NCI-H1048 (cell line): ENCODE measurements at places on chromosomes 13 and 19.

- DNase-seq = no peak
Observed at GRCh38 chr19:4717191-4717965, 6.3 kb downstream of the DPP9 start.

GRCh38 chr13:108087810-108088209 lies 127.5 kb downstream of the LIG4 start:
- DNase-seq = no peak

GRCh38 chr19:53010494-53010893 lies 3.2 kb upstream of the ERVV-1 start:
- no peak for DNase-seq

DNA sequence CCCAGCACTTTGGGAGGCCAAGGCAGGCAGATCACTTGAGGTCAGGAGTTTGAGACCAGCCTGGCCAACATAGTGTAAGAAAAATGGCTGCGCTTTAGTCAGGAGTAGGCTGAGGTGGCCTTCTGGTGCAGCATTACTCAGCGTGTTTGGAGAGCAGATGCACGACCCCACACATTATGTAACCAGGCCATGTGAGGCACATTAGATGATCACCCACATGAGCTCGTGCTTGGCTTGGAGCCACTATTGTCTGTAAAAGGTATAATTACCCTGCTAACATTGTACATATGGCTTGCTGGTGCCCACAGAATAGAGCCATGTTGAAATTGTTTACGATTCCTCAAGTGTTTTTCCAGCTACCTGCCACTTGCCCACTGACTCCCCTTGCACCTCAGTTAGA lies 24.0 kb upstream of the SCEL start:
- no peak for DNase-seq

- no peak for DNase-seq
Observed at GRCh38 chr13:97043302-97043701, 49.0 kb upstream of the OXGR1 start.

DNA sequence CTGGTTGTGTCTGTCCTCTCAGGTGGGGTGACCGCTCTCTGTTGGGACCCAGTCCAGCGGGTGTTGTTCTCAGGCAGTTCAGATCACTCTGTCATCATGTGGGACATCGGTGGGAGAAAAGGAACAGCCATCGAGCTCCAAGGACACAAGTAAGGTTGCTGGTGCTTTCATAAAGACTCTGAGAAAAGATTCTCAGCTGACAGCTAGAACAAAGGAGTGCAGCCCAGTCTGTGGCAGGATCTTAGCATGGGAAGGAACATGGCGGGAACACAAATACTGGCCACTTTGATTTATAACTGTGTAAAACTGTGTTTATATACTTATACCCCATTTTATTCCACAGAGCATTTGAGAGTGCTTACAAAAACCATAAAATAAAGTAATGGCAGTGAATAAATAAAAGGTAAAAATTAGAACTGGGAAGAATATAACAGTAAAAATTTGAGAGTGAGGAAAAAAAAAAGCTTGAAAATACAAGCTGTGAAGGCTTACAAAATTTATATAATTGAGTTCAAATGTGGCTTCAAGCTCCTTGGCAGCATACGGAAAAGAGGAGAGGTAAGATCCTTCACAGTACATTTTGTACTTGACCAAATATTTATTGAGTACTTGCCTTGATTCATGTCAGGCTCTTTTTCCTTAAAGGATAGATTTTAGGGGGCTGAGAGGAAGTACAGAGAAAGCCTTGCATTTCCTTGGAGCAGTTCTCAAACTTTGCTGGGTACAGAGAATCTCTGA lies 64.8 kb downstream of the DHRS12 start:
- no peak for DNase-seq

GRCh38 chr13:114012141-114012540 lies 38.3 kb upstream of the C13orf46 start:
- no peak for DNase-seq

- no peak for DNase-seq
Observed at GRCh38 chr19:32671883-32672593, 2.9 kb downstream of the ANKRD27 start.

DNA sequence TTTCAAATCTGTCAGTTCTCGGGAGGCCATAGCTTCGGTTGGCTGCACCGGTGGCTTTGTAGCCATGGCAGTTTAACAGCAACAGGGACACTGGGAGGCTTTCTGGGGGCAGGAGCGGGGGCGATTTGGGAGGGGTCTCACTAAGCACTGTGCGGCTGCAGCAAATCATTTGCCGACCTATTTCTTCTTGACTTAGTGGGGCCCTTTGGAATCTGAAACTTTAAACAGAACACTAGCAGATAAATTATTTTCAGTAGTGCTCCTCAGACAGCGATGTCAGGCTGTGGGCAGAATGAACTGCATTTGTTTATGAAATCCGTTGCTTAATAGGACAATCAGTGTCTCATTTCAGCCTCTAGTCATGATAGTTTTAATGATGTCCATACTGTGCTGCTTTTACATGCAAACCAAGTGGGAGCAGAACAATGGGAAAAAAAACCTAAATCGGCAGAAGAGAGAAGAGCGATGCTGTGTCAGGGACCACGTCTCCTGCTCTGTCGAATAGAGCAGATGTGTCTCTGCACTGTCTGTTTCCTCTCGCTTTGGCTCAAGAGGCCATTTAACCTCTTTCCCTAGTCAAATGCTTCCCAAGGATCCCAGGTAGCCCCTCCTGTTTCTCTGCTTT lies 211.9 kb downstream of the OLFM4 start:
- DNase-seq = no peak

- no peak for DNase-seq
Observed at GRCh38 chr13:27638521-27638920, 16.8 kb downstream of the POLR1D start.

GRCh38 chr19:29001597-29002245 lies 211.2 kb downstream of the UQCRFS1 start:
- no peak for DNase-seq

- no peak for DNase-seq
Observed at GRCh38 chr19:29285878-29286277, 72.9 kb upstream of the UQCRFS1 start.

- no peak for DNase-seq
Observed at GRCh38 chr19:47272448-47273312, 2.0 kb upstream of the INAFM1 start.

GRCh38 chr19:41407271-41407670 lies 9.7 kb downstream of the BCKDHA start:
- DNase-seq = no peak

GRCh38 chr19:41928754-41929535 lies 696 bp upstream of the ERFL start:
- DNase-seq = no peak

- DNase-seq = no peak
Observed at GRCh38 chr13:47426126-47426849, 529.4 kb upstream of the HTR2A start.

DNA sequence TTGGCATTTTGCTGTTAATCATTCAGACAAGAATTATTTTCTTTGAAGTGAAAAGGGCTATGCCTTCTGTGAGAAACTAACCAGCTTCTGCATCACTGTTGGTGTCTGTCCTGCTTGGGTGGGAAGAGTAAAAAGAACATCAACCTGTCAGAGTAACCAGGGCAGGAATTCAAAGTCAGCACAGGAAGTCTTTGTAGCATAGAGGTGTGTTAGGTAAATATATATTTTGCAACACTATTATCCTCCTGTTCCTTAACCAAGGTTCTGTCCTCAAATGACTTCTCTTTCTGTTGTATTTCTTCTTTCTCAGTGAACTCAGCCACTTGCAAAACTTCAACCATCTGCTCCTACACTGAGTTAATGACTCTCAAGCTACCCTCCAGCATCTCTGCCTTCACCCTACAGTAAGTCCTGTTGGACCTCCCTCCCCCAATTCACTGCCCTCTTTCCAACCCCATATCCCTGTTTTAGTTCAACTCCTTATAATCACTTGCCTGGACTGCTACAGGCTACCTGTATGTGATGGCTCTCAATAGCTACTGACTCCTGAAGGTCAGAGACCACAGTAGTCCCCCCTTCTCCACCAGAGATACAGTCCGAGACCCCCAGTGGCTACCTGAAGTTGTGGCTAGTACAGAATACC lies 49.9 kb downstream of the SMAD9 start:
- DNase-seq = no peak

- DNase-seq = no peak
Observed at GRCh38 chr13:45878966-45879365, 27.4 kb upstream of the SIAH3 start.

DNA sequence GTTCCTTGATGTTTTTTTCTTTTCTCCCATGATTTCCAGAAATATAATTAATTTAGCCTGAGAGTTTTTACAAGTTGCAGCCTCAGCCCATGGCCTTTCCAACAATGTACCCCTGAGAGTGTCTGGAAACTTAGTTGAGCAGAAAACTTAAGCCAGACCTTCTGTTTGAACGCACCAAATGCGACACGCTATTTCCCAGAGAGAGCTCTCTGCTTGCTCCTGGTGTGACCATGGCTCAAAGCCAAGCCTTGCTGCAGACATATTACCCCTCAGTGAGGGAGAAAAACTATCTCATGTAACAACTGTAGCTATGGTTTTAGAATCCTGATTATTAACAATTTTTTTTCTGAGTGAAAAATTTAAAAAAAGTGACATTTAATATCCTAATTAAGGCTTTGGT lies 1204.5 kb upstream of the SLC10A2 start:
- no peak for DNase-seq

DNA sequence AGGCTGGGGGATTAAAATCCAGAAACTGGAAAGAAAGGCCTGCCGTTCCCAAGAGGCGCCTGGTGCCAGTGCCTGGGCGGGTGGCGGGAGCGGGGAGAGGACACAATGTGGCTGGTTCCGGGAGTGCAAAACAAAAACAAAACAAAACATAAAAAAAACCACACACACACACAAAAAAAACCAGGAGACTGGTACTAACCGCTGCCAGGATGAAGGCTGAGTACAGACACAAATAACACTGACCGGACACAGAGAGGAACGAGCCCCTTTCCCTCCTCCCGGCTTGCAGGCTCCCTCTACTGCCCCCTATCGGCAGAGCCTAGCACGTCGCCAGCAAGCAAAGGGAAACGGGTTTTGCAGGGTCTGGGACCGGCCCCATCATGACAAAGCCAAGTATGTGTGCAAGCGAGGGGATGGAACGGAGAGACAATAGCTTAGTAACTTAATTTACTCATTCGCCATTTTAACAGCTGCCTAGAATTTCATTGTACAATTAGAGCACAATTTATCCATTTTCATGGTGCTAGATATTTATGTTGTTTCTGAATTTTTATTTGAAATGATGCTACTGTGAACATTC lies 17.9 kb upstream of the ZDHHC20 start:
- no peak for DNase-seq

- DNase-seq = no peak
Observed at GRCh38 chr19:2791876-2792275, 6.6 kb downstream of the THOP1 start.

GRCh38 chr19:38900202-38900629 lies 447 bp downstream of the NFKBIB start:
- no peak for DNase-seq

DNA sequence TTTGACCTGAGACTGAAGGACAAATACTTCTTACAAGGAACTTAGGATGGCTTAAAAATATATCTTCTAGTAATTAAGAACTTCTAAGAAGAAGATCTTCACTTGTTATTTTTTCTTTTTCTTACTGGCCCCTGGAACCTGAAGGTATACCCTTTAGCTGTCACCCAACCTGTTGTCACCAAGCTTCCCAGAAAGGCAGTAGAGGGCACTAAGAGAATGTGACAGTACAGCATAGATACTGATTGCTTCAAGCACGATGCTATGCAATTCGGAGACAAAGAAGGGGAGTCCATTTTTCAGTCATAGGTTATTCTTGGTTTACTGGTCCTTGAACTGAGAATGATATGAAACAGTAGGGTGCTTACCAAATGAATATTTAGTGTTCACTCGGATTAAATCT lies 208.3 kb upstream of the PCDH9 start:
- no peak for DNase-seq

DNA sequence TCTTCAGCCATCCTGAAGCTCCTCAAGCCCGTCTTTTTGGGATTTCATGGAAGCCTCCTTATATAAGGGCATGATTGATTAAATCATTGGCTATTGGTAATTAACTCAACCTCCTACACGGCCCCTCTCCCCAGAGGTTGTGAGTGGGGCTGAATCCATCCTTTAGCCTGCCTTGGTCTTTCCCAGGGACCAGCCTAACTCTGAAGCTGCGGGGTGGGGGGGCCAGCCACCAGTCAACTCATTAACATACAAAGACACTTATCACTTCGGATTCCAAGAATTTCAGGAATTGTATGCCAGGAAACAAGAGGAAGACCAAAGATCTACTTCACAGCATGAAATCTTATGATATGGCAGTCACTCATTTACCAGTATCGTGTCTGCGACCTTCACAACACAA lies 9.9 kb downstream of the COL4A1 start:
- DNase-seq = no peak

- DNase-seq = no peak
Observed at GRCh38 chr13:51532736-51533197, 51.5 kb upstream of the WDFY2 start.

DNA sequence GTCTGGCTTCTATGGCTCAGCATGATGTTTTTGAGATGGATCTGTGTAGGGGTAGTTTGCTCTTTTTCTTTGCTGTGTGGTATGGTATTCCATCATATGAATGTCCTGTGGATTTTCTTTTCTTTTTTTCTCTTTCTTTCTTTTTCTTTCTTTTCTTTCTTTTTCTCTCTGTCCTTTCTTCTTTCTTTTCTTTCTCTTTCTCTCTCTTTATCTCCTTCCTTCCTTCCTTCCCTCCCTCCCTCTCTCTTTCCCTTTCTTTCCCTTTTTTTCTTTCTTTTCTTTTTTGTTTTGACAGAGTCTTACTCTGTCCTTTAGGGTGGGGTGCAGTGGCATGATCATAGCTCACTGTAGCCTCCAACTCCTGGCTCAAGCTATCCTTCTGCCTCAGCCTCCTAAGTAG lies 9.0 kb upstream of the HNRNPUL1 start:
- no peak for DNase-seq

DNA sequence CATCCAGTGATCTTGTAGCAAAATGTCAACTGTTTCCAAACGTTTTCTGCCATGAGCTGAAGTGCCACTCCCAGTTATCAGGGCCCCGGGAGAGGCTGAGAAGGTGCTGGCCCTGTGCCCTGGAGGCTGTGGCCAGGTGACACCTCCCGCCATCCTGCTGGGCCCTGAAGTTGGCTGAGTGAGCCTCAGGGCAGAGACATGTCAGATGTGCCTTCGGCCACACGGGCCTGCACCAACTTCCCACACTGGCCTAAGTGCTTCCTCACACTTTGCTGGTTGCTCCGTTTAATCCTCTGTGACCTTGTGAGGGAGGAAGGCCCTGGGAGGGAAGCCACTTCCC lies 4.8 kb downstream of the ADPRHL1 start:
- DNase-seq = no peak
